Cortex of kidney (tissue), 1 donor: ENCODE measurements at places on chromosomes 16 and 17.

- DNase-seq = no peak
Measured at GRCh38 chr17:74569020-74570003, 2.0 kb upstream of the CD300H start.

GRCh38 chr17:73679476-73679875, 35.2 kb upstream of the SDK2 start:
- DNase-seq = no peak

DNA sequence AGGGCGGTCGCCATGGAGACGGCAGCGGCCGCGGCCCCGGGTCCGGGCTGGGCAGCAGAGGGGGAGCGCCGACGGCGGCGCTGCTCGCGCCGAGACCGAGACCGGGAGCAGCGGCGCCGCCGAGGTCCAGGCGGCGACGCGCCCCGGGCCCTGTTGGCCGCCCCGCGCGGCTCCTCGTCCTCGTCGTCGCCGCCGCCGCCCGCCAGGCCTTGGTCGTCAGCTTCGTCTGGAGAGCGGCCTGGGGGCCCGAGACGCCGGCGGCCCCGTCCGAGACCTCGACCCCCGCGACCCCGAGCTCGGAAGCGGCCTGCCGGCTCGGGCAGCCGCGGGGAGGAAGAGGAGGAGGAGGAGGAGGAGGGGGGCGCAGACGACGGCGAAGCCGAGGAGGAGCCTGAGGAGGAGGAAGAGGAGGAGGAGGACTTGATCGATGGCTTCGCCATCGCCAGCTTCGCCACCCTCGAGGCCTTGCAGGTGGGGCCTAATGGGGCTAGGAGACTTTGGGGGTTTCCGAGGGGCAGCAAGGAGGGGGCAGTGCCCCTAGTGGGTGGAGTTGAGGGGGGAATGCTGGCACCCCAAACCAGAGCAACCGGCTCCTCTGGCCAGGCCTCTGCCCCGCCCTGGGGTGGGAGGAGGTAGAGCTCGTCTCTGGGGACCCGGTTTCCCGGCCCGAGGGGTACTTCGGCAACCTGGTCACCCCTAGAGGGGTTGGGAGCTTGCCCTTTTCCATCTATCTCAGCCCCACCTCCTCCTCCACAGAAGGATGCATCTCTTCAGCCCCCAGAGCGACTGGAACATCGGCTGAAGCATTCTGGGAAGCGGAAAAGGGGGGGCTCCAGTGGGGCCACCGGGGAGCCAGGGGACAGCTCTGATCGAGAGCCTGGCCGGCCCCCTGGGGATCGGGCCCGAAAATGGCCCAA, 1.5 kb downstream of the FBRS start:
- DNase-seq = no peak

DNA sequence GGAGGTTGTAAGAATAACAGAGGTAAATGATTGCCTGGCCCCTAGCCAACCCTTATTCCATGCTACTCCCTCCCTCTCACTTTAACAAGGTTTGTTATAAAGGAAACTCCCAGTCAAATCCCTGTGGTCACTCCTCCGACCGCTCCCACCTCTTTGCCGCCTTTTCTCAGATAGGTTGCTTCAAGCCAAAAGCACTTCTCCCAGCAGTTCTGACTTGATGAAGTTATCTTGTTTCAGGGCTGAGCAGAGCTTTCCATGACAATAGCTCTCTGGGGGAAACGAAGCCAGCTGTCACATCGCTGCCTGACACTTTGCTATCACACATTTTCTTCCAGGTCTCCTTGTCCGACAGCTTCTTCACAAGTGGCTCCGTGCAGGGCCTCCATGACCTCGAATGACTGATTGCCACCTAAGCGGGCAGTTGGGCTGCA, 278.6 kb downstream of the HAPSTR1 start:
- no peak for DNase-seq

GRCh38 chr17:58158181-58158580, 8.6 kb upstream of the OR4D2 start:
- DNase-seq = no peak

DNA sequence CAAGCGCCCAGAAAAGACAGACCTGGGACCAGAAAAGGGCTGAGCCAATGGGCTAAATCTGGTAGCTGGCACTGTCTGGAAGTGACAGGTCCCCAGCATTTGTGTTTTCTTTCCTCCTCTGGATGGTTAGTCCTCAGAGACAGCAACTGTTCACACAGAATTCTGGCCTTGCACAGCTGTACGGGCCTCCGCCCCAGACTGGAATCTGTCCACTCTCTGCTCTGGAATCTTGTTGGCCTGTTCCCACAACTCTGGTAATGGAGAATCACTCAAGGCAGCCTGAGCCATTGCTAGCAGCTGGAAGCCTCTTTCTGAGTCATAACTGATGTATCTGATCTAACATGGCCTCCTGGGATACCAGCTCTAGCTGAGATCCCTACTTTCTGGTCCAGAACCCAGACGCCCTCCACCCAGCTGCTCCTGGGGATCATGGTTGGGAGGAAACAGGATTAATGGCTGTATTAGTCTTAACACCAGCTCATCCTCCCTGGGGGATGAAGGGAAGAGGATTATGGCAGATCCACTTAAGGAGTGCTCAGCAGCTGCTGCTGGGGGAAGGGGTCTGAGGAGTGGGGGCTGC, 9.1 kb downstream of the ZNF668 start:
- DNase-seq = no peak

GRCh38 chr16:81696961-81697615, 82.0 kb upstream of the PLCG2 start:
- DNase-seq = no peak

- no peak for DNase-seq
Measured at GRCh38 chr17:40883031-40883430, 2.0 kb downstream of the KRT20 start.

- DNase-seq = no peak
Measured at GRCh38 chr17:9239246-9239792, 218.0 kb downstream of the NTN1 start.

- no peak for DNase-seq
Measured at GRCh38 chr16:16019488-16019887, 70.1 kb downstream of the ABCC1 start.

- DNase-seq = no peak
Measured at GRCh38 chr16:698911-699671, 6.5 kb downstream of the FBXL16 start.

DNA sequence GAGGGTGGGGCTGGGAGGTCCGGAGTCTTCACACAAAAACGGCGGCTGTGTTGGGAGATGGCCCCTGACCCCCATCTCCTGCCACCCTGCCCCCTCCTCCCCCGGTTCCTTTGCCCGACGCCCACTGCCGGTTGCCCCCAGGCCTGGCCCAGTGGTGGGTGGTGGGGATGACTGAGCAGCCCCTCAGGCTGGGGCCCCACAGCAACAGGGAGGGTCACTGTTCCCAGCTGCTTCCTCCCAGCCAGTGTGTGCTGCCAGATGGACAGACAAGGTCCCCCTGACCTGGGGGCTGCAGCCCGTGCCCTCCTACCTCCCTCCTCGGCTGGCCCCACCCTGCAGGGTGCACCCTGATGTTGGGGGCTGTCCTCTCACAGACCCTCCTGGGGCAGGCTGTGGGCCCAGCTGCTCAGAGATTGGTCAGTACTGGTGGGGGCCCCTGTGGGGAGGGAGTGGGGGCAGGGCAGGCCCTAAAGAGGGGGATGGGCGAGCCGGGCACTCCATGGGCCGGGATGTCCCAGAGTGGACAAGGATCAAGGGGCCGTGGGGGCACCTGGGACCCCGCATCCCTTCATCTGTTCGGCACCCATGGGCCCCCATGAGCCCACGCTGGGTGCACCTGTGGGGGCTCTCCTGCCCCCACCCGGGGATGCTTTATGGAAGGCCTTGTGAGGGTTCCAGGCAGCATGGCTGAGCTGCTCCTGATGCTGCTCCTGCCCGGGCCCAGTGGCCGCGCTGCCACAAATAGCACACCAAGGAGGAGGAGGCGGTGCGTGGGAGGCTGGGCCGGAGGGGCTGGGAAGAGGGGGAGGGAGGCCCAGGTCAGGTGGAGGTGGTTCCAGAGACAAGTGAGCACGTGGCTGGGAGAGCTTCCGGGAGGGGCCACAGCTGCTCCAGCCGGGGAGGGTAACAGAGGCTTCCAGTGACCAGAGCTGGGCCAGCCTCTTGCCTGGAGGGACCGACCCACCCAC, 5.1 kb downstream of the C1QTNF8 start:
- DNase-seq = no peak

GRCh38 chr17:7019839-7020519, 2.9 kb upstream of the BCL6B start:
- no peak for DNase-seq

DNA sequence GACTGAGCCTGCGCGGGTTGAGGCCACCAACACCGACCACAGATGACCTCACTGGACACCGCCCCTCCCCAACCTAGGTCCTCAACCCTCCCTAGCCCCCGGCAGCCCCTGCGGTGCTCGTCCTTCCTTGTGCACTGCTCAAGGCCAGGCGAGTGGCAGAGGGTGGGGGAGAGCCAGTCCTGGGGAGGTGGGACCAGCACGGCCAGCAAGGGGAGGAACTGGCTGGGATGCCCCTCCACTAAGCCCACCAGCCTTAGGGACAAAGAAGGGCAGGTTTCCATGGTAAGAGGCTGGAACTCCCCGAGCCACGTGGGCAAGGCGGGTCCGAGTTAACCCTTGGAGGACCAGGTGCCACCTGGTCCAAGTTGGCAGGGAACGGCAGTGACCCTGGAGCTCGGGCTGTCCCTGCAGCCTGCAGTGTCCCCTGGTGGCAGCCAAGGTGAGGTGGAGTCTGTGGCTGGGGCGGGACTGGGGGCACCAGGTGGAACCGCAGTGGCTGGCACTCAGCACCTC, 9.2 kb downstream of the FSCN2 start:
- DNase-seq = no peak

DNA sequence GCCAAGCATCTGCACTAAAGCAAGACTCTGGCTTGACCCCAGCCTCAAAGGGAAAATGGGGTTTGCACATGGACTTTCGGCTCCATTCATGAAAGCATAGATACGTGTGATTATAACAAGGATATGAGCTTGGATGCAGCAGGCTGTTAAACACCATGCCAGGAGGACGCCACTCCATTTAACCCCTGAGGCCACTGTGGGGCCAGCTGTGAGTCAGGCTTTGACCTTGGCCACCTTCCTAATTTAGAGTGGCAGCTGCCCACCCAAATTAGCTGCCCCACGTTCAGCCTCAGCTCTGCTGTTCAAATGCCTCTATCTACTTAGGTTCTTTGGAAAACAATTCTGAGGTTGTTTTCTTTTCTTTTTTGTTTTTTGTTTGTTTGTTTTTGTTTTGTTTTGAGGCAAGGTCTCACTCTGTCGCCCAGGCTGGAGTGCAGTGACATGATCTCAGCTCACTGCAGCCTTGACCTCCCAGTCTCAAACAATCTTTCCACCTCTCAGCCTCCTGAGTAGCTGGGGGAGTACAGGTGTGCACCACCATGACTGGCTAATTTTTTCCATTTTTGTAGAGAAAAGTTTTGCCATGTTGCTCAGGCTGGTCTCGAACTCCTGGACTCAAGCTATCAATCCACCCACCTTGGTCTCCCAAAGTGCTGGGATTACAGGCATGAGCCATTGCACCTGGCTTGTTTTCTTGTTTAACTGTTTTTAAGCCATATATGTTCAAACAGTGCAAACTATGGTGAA, 23.2 kb upstream of the KIFC3 start:
- no peak for DNase-seq
